ENCODE measurements at places on chromosomes 6 and 20.
A peak's percentile ranks its signal among the peaks of the same experiment; 100 is the strongest.

GRCh38 chr6:118617417-118617816 is 34.0 kb downstream of the CEP85L start:
- DNase-seq: no peak

- DNase-seq: no peak
Observed at GRCh38 chr6:159445351-159445750, 247.7 kb downstream of the SOD2 start.

GRCh38 chr6:75397656-75398465 is 95.7 kb downstream of the FILIP1 start:
- DNase-seq: no peak

GRCh38 chr6:13655700-13656099 is 40.6 kb downstream of the NOL7 start:
- DNase-seq: no peak

DNA sequence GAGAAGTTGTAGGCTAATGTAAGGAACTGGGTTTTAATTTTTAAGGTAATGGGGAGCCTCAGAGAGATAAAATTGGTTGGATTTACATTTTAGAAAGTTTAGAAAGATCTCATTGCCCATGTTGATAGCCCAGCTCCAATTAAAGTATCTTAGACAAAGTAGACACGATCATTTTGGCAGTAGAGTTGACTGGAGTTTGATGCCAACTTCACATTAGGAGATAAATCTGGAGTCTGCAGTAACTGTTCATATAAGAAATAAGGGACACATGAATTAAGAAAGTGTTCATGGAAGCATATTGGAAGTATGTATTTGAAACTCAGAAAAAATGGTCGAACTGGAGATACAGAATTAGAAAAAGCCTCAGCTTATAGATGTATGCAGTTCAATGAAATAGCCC is 12.6 kb upstream of the E2F3 start:
- DNase-seq: no peak

DNA sequence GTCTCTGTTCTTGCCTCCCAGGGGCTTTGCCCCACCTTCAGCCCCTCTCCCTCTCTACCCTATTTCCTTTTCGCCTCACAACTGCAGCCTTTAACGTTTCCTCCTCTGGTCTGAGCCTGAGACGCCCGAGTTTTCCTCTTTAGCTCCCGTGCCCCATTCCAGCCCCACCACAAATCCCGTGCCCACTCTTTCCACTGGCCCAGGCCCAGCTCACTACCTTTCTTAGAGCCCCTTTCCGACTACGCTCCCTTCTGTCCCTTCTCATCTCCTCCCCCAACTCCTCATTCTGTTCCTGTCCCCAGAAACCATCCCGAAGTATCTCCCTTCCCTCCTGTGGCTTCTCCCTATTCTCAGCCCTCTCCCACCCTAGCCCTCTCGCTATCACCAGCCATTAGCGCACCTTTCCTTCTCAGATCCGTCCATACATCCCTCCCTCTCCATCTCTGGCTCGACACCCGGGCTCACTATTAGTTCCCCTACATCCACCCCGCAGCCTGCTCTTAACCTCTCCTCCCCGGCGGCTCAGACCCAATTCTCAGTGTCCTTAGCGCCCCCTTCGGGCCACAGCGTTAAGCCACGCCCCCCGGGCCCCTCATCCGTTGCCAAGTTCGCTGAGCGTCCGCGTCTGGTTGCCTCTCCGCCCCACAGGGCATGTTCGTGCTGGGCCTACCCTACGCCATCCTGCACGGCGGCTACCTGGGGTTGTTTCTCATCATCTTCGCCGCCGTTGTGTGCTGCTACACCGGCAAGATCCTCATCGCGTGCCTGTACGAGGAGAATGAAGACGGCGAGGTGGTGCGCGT is 2.7 kb downstream of the SLC32A1 start:
- DNase-seq: no peak

GRCh38 chr6:34027445-34027936 is 118.4 kb downstream of the GRM4 start:
- DNase-seq: peak; percentile 79

- DNase-seq: no peak
Observed at GRCh38 chr6:140077827-140078560, 703.5 kb upstream of the CITED2 start.

Measured in left colon (tissue), 2 donors.